ENCODE measurements at places on chromosomes 6 and 20.

GRCh38 chr6:141561154-141561553 lies 571.6 kb upstream of the GJE1 start:
- DNase-seq: no peak

DNA sequence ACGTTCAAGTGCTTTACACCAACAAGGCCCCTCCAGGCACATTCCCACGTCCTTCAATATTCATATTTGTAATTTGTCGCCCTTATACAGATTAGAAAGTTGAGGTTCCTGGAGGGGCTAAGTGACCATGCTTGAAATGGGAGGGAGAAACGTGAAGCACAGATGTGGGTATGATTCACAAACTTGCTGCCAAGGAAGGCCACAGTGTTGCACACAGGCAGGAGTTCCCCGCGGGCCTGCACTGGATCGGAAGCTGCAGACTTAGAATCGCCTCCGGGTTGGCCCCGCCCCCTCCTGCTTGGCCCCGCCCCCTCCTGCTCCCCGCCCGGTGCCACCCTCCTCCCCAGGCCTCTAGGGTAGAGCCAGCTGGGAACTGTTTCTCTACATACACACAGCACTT lies 58.2 kb upstream of the QKI start:
- DNase-seq: peak; percentile 81

DNA sequence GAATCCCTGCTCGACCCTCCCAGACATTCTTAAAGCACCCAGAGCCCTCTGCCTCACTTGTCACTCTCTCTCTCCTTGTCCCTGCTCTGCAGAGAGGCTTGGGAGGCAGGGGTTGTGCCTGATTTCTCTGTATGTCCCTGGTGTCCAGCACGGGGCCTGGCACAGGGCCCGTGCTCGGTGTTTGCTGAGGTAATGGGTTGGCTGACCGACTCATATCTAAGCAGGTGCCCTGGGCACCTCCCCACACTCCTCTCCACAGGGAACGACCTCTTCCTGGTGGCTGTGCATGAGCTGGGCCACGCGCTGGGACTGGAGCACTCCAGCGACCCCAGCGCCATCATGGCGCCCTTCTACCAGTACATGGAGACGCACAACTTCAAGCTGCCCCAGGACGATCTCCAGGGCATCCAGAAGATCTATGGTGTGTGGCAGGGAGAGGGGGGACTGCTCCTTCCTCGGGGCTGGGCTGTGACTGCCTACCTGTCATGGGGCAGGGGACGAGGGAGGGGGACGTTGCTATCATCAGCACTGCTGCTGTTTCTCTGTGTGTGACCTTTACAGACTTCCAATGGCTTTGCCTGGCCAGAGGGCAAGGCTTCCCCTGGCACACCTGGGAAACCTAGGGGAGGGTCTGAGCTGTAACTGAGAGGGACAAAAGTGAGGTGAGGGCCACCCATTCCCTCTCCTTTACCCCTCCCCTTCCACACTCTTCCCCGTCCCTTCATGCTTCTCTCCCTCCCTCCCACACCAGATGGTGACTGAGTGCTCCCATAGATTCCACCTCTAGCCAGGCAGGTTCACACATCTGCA lies 14.2 kb downstream of the MMP24OS start:
- DNase-seq: no peak

GRCh38 chr6:129844118-129844891 lies 16.8 kb downstream of the TMEM244 start:
- no peak for DNase-seq

GRCh38 chr6:110180228-110181008 lies at the start of gene CDC40:
TSS of gene CDC40 (plus strand) at chr6:110180427. CDS start at chr6:110180445, 18 bp downstream.
- peak; percentile 79 for DNase-seq

DNA sequence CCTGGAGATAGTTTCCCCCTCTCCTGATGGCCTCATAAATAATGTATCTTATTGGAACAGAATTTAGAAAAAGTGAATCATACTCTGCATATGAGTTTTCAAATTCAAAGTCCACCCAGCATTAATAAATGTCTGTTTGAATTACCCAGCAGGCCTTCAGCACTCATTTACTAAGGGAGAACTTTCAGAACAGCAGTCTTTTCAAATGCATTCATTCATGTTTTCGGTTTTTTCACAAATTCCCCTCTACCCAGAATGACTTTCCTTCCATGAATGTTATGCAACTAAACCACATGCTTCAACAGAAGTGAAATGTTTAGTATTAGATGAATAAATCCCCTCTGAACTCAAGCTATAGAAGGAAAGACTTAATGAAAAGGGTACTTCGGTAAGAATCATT lies 92.4 kb downstream of the RTN4IP1 start:
- no peak for DNase-seq

GRCh38 chr20:51936377-51936776 lies 134.1 kb upstream of the SALL4 start:
- no peak for DNase-seq

- peak; percentile 80 for DNase-seq
Measured at GRCh38 chr6:110814102-110815014, 911 bp downstream of the CDK19 start.

- DNase-seq: no peak
Measured at GRCh38 chr6:112253498-112253840, 898 bp downstream of the LAMA4 start.

GRCh38 chr6:133547136-133547535 lies 306.0 kb downstream of the EYA4 start:
- no peak for DNase-seq

- no peak for DNase-seq
Measured at GRCh38 chr6:69846770-69847491, 19.4 kb upstream of the COL19A1 start.

DNA sequence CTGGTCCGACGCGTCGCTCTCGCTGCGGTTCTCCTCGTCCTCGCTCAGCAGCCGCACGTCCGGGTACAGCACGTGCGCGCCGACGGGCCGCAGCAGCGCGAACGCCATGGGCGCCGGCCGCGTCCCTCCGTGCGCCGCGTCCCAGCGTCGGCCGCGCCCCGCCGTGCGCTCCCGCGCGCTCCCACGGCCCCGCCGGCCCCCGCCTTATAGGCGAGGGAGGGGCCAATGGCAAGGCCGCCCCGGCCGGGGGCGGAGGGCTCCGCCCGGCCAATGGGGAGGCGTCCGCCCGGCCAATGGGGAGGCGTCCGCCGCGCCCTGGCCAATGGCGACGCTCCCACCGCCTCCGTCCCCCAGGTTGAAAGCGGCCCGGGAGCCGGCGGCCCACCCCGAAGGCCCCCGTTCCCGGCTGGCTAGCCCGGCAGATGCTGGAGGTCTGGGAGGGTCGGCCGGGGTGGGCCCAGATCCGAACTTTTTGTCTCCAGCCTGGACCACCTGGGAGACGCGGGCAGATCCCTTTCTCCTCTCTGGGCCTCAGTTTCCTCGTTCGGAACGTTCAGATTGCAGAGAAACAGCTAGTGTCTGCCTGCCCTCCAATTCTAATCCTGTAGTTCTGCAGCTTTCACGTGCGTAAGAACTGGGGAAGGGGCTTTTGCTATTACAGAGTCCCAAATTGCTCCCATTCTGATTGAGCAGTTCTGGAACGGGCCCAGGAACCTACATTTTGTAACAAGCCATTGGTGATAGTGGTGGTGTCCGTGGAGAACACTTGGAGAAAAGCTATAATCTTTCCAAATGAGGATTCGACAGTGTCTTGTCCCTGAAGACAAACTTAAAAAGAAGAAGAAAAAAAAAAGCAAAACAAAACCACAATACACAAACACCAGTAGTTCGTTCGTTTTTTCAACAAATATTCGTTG lies at the start of gene TCF15:
TCF15 (minus strand) TSS at position 180 of the 917 bp plus-strand sequence; CDS start at position 108, 72 bp downstream.
- no peak for DNase-seq

DNA sequence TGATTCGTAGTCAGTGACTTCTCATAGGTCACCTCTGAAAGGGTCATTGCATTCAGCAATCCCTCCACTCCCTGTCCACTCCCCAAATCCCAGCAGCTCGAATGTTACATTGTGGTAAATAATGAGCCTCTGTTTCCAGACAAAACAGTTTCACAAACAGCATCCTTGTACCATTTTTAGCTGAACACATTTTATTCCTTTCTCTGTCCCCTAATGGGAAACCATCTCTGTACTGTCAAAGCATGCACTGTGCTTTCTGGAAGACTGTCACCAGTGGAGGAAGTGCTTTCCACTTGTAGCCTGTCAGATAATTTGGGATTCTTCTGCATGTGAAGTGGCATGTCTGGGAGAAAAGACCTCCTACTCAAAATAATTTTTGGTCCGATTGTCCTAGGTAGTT lies 82.0 kb downstream of the SLC35F1 start:
- DNase-seq: no peak

GRCh38 chr6:25788305-25788922 lies 33.9 kb downstream of the SLC17A4 start:
- DNase-seq: no peak

DNA sequence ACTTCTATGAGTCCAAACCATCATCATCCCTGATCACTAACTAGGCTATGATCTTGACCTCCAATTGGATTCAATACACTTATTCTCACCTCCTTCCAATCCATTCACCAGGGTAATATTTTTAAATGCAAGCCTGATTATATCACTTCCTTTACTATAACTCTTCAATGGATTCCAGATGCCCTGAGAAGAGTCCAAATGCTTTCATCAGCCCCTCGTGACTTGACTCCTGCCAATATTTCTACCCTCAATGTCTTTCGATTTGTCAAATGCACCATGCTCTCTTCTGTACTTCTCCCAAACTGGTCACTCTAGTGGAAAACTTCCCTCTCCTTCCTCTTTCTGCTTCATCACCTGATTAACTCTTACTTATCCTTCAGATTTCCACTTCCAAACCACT lies 70.8 kb downstream of the CD164 start:
- DNase-seq: no peak

GRCh38 chr20:11569163-11569562 lies 348.5 kb upstream of the BTBD3 start:
- no peak for DNase-seq

GRCh38 chr20:57332105-57333089 lies 2.8 kb downstream of the SPO11 start:
- no peak for DNase-seq

- DNase-seq: no peak
Measured at GRCh38 chr6:24249926-24250325, 107.9 kb downstream of the DCDC2 start.

DNA sequence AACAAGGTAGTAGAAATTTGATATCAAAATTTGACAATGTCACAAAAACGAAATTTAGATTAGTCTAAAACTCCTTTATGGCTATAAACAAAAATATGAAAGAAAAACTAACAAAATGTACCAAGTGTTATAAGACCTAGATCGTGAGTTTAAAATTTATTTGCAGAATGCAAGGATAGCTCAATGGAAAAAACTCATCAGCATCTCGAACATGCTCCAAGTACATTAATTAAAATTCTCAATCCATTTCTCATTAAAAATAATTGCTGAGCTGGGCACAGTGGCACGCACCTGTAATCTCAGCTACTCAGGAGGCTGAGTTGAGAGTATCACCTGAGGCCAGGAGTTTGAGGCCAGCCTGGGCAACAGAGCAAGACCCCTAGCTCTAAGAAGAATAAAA lies 70.8 kb downstream of the MAP3K5 start:
- DNase-seq: no peak

GRCh38 chr20:63765082-63765873 lies 25.7 kb downstream of the SLC2A4RG start:
- DNase-seq: no peak

DNA sequence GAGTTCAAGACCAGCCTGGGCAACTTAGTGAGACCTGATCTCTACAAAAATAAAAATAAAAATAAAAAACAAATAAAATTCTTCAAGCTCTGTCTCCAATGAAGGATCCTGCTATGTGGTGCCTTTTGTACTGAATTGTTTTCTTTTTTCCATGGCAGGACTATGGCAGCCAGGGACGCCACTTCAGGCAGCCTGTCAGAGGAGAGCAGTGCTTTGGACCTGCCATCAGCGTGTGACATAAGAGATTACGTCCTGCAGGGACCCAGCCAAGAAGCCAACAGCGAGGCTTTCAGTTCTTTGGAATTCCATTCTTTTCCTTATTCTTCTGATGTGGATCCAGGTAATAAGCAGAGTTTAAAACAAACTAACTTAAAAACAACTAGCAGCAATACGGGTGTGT lies 22.5 kb downstream of the SHLD1 start:
- no peak for DNase-seq

DNA sequence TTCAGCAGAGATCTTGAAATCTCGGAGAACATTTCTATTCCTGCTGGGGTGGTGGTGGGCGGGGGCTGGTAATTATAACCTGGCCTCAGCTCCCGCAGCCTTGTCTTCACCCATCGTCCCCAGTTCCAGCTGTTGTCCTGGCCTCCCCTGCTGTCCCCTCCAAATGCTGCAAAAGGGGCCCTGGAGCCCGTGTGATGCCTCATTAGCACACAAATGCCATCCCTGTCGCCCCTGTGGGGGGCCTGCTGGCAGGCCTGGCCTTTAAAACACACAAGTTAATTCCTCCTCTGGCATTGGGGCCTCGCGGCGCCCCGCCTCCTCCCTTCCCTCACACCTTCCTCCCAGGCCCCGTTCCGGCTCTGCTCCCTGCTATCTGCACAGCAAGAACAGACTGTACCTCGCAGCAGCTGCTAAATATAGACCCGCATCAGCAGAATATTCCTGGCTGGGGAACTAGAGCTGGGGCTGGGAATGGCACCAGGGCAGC lies 85.7 kb downstream of the CDH22 start:
- DNase-seq: no peak

- DNase-seq: no peak
Measured at GRCh38 chr6:115832186-115832585, 228.5 kb downstream of the FRK start.

DNA sequence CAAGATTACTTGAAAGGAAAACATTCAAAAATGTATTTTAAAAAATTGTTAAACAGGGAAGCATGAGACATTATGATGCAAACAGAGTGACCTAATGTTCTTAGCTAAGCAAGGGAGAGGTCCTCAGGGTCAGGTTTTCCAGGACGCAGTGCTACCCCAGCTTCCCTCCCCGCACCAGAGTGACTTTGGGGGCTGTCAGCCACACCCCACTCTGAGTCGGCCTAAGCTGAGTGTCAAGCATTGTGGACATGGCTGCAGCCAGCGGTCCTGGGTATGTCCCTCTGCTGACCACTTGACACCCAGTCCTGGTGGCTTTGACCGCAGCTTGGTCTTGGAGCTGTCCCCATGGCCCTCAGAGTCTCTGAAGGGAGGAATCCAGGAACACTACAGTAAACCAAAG lies 54.9 kb upstream of the CD93 start:
- DNase-seq: peak; percentile 57

DNA sequence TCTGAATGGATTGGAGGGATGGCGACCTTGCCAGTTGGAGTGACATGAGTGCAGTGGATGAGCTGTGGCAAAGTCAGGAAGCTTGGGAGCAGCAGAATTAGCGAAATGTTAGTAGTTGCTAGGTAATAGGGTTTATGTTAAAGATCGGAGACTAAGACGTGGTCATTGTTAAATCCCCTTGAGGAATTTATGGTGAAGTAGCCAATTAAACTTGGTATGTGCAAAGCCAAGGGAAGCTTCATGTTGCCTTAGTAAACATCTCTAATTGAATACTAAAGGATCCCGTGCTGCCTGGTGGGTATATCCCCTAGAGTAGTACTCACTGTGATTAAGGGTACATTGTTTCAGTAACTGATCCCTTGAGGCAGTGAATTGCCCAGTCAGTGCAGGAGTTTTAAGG lies 106.0 kb downstream of the PRIM2 start:
- DNase-seq: no peak
